ENCODE measurements at places on chromosomes 7 and 10.

- DNase-seq: no peak
These were observed 10.7 kb downstream of the FOXL3 start for GRCh38 chr7:300546-301290.

GRCh38 chr7:139749545-139749944, 28.3 kb downstream of the HIPK2 start:
- DNase-seq: no peak

- DNase-seq: no peak
These were observed 151.9 kb downstream of the PKD1L1 start for GRCh38 chr7:47796347-47796746.

- no peak for DNase-seq
These were observed 301.0 kb downstream of the PRPF18 start for GRCh38 chr10:13887761-13888160.

- no peak for DNase-seq
These were observed 21.2 kb downstream of the RHEB start for GRCh38 chr7:151498495-151498894.

GRCh38 chr10:13515467-13515866, 13.3 kb downstream of the BEND7 start:
- DNase-seq: no peak

- no peak for DNase-seq
These were observed 28.4 kb upstream of the CDHR3 start for GRCh38 chr7:105934572-105935185.

GRCh38 chr10:67296926-67297325, 371.1 kb downstream of the LRRTM3 start:
- no peak for DNase-seq

- DNase-seq: no peak
These were observed 9.0 kb upstream of the STARD3NL start for GRCh38 chr7:38168890-38169570.

DNA sequence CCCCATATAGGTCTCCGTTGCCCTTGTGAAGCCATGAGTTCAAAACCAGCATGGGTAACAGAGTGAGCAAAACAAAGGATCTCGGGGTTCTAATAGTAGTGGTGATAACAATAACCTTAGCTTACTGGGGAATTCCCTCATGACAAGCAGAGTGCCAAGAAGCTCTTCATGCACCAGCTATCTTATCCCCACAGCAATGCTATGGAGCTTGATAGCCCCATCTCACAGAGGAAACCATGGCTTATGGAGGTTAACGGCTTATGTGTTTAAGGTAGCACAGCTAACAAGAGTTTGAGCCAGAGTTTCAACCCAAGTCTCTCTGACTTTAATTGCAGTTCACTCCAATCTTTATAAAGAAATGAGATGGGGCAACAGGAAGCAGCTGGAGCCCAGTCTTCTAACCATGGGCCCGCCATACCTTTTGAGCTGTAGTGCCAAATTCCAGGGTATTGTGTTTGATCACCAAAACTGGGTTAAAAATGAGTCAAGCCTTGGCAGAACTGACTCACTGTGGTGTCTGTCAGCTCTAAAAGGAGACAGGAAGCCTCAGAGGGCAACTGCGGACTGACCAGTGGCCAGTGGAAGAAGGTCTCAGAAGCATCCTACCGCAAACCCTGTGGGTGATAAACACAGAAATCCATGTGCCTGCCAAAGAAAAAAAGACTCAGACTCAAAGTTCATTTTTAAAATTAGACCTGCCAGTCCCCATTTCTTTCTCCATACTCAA, 16.5 kb upstream of the PLAU start:
- DNase-seq: no peak

DNA sequence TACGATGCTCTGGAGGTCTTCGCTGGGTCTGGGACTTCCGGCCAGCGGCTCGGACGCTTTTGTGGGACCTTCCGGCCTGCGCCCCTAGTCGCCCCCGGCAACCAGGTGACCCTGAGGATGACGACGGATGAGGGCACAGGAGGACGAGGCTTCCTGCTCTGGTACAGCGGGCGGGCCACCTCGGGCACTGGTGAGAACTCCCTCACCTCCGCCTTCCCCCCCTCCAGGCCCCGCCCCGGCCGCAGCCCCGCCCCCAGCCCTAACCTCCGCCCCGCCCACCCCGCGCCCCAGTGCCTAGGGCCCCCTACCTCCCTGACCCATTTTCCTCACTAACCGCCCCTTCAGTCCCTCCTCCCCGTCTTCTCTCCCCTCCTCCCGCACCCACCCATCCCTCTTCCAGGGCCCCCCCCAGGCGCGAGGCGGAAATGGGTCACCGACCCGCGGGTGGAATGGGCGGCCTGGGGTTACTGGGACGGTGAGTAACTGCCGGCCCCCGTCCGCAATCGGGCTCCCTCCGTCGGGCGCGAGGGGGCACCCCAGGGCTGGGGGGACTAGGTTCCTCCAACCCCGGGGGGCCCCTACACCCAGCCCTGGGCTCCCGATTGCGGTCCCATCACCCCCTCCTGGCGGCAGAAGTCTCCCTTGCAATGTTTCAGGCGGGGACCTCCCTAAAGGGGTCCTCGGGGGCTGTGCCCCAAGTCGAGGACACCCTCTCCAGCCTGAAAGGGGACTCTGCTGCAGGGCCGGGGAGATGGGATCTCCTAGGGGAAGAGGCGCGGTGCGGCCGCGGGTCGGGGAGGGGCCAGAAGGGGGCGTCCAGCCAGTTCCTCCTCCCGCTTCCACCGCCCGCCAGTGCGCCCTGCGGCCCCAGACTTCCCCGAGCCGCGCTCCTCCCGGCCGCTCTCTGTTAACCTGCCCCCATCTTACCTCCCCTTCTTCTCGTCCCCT, 2.1 kb downstream of the PCOLCE start:
- DNase-seq: peak; percentile 52

DNA sequence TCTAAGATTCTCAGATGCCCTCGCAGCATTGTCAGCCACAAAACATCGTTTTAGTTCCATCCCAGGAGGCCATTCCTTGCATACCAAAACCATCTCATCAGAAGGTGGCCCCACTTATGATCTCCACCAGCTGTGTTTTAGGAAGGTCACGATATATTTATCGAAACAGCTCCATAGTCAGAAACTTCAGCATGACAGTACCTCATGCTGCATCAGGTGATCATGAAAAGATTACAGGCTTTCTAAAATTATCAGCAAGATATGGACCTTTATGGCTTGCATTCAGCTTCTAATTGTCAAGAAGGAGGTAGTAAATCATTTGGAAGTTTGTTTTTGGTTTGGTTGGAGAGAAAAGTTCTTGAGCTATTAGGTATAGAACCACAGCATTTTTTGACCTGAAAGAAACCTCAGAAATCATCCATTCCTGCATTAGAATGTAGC, 20.0 kb downstream of the JAZF1 start:
- DNase-seq: no peak

DNA sequence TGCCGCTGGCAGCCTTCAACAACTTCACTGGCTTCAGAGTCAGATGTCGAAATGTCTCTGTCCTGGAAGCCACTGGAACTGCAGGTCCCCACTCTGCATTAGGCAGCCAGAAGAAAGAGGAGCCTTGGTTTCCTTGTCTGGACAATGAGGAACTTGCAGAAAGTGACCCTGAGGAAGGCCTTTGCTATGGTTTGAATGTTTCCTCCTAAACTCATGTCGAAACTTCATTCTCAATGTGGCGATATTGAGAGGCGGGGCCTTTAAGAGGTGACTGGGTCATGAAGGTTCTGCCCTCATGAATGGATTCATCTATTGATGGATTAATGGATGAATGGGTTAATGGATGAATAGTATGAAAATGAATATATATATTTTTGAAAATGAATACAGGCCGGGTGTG, 61.6 kb upstream of the GPR26 start:
- DNase-seq: no peak

- DNase-seq: no peak
These were observed 15.2 kb downstream of the YKT6 start for GRCh38 chr7:44216019-44216418.
